ENCODE measurements at places on chromosomes 16 and 17.

GRCh38 chr16:610513-611381 is 20.0 kb upstream of the WFIKKN1 start:
- ATAC-seq = peak; percentile 81

- peak; percentile 71 for ATAC-seq
Measured at GRCh38 chr17:76053246-76054111, 18.8 kb downstream of the SRP68 start.

DNA sequence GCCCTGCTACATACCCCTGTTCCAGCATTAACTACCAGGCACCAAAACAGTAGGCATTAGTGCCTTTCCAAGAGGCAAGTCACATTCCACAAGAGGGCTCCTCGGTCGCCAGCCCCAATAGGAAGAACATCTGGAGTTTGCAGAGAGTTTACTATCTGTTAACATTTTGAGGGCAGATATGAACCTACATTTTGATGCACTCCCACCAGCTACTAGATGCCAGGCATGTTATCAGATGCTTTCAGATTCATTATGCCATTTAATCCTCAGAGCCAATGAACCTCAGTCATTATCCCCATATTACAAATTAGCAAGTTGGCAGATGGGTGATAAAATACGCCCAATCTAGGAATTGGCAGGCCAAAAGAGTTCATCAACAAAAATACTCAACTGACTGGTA is 4.2 kb upstream of the CMTM2 start:
- ATAC-seq = no peak

DNA sequence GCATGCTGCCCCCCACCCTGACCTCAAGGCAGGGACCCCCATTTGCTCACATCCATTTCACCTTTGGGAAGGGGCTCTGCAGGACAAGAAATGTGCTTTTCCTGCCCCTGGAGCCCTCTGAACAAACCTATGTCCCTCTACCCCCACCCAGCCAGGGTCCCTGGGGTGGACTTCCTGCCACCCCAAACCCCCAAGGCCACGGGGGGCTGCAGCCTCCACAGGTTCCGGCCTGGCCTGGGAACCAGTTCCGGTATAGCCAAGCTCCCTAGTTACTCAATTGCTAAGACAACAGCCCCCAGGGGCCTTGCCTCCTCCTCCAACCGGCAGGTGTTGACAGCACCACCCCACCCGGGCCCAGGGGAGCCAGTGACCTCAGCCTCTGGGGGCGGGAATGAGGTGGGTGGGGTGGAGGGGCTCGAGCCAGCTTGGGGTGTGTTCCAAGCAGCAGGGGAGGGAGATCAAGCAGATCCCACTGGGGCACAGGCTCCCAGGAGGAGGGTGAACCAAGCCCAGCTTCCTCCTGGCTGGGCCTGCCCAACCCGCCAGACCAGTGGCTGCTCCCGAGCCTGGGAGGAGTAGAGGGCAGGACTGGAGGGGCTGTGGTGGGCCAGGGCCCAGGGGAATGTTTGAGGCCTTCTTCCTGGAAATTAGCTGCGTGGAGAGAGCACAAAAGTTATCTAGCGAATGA is 6.6 kb downstream of the PNMT start:
- peak; percentile 12 for ATAC-seq

DNA sequence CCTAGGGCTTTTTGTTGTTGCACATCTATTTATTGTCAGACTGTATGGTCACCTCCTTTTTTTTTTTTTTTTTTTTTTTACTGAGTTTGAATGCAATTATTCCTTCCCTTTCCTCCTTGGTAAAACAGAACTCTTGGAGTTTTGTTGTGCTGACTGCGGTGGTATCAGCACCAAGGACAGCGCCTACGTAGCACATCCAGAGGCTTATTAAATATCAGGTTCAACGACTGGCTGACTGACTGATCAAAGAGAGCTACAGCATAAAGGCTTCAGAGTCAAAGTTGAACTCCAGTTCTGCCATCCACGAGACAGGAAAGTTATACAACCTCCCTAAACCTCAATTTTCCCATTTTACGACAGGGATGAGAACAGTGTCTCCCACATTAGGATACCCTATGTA is 86.1 kb upstream of the RBFOX1 start:
- no peak for ATAC-seq

DNA sequence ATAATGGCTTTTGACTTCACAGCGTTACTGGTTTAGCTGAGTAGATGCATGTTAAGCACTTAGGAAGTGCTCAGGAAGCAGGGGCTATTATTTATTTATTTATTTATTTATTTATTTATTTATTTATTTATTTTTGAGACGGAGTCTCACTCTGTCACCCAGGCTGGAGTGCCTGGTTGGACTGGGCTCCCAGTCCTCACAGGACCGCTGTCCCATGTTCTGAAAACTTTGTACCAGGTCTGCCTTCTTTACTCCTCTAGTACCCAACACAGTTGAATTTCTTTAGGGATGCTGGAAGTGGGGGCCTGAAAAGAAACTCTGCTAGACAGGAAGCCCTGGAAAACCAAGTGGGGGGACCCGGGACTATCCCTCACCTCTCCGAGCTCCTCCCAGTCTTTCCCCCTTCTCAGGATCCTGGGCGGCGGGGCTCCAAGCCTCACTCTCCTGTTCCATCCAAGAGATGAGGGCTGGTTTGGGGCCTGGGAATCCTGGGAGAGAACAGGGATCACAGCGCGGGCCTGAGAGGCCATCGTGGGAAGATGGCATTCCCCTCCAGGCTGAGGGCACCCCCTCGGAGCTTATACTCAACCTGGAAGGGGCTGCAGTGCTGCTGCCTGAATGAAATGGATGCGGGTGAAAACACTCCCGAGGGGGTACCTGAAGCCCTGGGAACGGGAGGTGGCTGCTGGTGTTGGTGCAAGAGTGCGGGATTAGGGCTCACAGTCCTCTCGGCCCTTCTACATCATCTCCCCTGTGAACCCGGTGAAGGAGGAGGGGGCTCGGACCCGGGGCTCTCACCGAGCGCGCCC is 674 bp downstream of the ZNF688 start:
- ATAC-seq = peak; percentile 0

DNA sequence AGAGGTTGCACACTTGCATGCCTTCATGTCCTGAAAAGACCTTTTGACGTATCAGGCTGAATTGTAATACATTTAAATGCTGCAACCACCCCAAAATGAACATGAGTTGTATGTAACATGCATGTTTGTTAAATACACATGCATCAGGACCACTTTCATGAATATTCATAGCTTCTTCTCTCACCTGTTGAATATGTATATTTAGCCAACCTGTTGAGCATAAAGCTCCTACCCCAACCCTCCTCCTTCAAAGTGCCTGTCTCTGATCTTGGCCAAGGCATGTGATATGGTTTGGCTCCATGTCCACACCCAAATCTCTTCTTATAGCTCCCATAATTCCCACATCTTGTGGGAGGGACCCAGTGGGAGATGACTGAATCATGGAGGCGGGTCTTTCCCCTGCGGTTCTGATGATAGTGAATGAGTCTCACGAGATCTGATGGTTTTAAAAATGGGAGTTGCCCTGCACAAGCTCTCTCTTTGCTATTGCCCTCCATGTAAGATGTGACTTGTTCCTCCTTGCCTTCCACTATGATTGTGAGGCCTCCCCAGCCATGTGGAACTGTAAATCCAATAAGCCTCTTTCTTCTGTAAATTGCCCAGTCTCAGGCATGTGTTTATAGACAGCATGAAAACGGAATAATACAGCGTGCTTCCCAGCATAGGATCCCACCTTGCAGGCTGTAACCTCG is 3.8 kb upstream of the CRYM start:
- no peak for ATAC-seq

DNA sequence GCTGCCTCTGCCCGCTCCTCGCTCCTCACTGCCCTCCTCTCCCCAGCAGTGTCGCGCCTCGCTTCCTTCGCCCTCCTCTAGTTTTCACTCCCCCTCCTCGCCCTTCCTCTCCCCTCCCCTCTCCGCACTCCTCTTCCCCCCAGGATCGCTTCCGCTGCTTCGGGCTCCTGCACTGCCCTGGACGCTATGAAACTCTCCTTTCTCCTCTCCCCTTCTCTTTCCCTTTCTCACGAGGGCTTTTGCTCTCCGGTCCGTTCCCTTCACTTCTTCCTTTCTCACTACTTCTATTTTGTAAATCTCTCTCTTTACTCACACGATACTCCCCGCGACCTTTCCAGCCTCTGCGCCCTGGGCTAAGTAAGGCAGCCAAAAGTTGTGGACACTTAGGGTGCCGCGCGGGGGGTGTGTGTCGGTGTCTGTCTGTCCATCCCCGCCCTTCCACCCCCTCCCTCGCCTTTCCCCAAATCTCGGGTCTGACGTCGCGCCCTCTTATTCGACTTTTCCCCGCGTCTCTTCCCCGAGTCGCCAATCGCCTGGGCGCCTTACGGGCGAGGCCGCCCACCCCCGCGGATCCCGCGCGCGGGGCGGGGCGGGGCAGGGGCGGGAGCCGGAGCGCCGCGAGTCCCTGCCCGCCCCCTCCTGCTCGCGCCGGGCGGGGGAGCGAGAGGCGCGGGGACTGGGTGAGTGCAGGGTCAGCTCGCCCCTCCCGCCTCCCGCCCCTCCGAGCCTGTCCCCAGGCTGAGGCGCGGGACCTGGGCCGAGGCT is at the start of gene IRX3:
Gene IRX3, minus strand, starts transcription at position 422 of the 765 bp plus-strand sequence. CDS start 737 bp downstream, outside the sequence.
- ATAC-seq = peak; percentile 70

DNA sequence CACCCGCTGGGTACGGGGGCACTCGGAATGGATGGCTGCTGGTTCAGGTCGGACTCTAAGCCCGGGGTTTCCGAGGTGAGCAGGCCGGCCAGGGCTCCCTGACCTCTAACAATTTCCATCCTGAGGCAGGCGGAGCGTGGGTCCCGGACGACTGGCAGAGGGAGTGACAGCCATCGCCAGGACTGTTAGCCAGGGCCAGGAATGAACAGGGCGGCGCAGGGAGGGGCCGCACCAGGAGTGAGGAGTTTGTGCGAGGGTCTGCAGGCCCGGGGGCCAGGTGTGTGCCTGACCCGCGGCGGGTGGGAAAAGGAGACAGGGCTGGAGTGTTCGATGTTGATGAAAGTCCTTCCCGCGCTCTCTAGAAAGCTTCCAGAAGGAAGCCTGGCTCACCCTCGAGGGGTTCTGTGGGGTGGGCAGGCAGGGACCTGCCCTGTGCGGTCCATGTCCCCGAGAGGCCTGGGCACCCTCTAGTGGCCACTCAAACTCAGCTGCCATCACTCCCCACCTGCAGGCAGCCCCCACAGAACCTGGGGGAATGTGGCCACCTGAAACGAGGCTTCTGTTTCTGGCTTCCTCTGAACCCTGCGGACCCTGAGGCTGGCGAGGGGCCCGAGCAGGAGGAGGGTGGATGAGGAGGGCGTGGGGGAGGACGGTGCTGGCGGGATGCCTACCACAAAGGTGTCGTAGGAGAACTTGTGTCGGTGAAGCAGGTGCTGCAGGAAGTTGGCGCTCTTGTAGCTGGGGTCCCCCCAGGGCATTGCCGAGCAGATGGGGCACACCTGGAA is 8.2 kb downstream of the RNF166 start:
- no peak for ATAC-seq

DNA sequence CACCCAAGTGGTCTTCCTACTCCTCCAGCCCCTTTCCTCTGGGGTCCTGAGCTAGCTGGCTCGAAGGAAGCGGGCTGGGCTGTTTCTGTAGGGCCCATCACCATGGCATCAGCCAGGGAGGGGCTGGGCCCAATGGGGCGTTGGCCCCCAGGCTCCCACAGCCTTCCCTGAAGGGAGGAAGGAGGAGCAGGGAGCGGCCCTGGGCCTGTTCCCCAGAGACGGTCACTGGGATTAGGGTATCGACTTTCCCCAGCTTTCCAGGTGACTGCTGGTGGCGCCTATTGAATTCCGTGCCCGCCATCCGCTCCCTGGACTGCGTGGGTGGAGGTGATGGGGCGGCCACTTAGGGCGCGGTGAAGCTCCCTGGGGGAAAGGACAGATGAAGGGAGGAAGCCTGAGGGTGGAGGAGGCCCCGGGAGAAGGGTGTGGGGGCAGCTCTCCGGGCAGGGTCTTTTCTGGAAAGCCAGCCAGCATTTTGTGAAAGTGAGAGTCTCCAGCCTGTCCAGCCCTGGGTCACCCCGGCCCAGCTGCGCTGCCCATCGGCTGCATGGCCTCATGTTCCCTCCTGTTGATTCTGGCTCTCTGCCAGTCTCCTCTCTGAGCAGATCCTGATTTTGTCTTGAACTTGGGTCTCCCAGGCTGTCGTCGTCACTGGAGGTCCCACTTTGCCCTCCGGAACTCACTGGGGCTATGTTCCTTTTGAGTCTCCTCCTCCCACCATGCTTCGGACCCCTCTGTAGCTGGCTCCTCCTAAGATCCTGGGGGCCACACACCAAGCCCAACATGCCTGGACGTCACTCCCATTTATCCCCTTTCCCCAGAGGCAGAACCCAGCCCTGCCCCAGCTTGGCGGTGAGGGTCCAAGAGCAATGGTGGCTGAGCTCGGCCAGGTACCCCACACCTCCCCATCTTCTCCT is 9.8 kb downstream of the NHERF1 start:
- ATAC-seq = peak; percentile 24

- ATAC-seq = no peak
Measured at GRCh38 chr16:26688105-26688504, 378.6 kb upstream of the C16orf82 start.

- no peak for ATAC-seq
Measured at GRCh38 chr17:4064366-4064765, 78.5 kb downstream of the ZZEF1 start.

DNA sequence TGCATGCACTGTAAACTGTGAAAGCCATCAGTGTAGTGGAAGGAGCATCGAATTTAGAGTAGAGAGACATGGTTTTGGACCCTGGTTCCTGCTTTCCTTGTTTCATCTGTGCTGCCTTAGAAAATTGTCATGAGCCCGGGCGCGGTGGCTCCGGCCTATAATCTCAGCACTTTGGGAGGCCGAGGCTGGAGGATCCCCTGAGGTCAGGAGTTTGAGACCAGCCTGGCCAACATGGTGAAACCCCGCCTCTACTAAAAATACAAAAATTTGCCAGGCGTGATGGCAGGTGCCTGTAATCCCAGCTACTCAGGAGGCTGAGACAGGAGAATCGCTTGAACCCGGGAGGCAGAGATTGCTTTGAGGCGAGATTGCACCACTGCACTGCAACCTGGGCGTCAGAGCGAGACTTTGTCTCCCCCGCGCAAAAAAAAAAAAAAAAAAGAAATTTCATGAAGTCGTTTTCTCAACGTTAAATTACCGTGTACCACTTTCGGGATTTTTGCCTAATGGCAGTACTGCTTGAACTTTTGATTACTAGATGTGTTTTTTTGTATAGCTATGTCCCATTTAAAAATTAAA is 912 bp downstream of the COQ7 start:
- ATAC-seq = no peak

DNA sequence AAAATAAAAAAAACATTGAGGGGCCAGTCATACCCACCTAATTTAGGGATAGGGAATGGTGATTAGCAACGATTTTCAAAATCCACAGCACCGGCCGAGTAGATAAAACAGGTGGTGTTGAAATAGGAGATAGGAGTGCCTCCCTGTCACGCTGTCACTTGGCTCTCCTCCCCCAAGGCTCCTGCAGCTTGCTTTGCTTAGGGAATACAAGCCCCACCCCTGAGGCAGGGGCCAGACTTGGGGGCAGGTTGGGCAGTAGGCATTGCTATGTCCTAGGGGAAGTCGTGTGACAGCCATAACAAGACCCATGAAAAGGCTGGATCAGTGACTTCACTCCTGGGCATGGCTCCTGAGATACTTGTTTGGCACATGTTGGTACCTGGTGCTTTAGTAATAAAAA is 25.8 kb downstream of the POLR2A start:
- no peak for ATAC-seq

GRCh38 chr16:1524366-1524765 is 9.1 kb upstream of the TMEM204 start:
- ATAC-seq = no peak

GRCh38 chr17:1329745-1330343 is 50.4 kb downstream of the TRARG1 start:
- no peak for ATAC-seq

- peak; percentile 97 for ATAC-seq
Measured at GRCh38 chr17:80892019-80892855, 99.4 kb upstream of the CHMP6 start.

Measured in motor neuron (in vitro differentiated cells).